ENCODE measurements at places on chromosomes 6 and 20. TPM values are rescaled to one million over a fixed set of nuclear protein-coding genes. Genes with fewer than 3 reads are reported as not detected.

Gene IGF2R
- 40.9 TPM for polyA plus RNA-seq

Gene COL9A3
- polyA plus RNA-seq, result 0.69 TPM

Gene RHAG
- polyA plus RNA-seq, result not detected

Gene HEBP2
- polyA plus RNA-seq, result 16.8 TPM

Gene FAM209B
- polyA plus RNA-seq, result not detected

Gene GPR6
- polyA plus RNA-seq, result not detected

Gene POPDC3
- polyA plus RNA-seq, result 29.1 TPM

Gene NEDD9
- 7.2 TPM for polyA plus RNA-seq

DNA sequence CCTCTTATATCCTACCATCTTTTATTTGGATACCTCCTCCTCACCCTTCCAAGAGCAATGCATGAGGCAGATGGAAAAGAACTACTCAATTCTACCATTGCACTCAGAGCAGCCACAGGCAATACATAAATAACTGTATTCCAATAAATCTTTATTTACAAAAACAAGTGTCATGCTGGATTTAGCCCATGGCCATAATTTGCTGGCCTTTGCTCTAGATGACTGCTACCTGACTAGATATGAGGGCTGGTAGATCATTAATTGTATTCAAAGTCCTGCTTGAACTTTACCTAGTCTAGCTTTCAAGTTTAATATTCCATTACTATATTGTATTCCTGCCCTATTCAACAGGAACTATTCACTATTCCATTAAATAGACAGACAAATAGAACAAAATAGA is 37.1 kb downstream of the AFG1L start:
- no peak for DNase-seq

DNA sequence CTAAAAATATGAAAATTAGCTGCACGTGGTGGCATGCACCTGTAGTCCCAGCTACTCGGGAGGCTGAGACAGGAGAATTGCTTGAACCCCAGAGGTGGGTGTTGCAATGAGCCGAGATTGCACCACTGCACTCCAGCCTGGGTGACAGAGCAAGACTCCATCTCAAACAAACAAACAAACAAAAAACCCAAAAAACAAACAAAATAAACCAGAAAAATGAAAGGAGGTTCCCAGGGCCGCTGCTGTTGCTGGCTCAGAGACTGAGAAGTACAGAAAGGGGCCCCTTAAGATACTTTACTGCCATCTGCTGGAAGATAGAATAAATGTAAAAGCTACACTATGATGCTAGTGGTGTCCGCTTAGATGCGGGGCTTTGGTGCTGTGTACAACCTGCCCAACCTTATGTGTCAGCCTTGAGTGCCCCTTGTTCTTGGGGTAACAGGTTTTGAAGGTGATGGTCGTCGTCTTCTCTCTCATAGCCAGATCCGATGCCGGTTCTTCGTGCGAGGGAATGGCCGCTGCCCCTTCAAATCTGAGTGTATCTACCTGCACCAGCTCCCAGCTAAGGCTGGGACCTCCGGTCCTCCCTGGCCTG is 2.8 kb upstream of the FANCE start:
- peak; percentile 39 for DNase-seq

GRCh38 chr6:143564484-143565017 is 53.0 kb upstream of the FUCA2 start:
- no peak for DNase-seq

GRCh38 chr20:34433391-34433790 is 70.3 kb downstream of the ITCH start:
- no peak for DNase-seq

DNA sequence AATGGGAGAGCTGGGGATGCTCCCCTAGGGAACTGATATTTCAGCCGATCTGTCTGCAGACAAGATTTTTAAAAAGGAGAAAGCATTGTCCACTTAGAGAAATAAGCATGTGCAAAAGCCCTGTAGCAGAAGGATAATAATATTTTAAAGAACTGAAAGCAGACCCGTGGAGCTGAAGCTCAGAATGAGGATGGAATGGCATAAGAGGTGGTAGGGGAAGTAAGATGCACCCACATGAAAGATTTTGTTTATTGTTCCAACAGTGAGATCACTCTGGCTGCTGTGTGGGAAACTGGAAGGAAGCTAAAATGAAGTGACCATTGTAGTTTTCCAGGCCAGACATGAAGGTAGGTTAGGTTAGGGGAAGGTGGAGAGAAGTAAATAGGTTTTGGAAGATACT is 266.4 kb upstream of the PRDM1 start:
- DNase-seq, result no peak

- no peak for DNase-seq
Measured at GRCh38 chr6:155152211-155153076, 111.4 kb upstream of the CLDN20 start.

- no peak for DNase-seq
Measured at GRCh38 chr20:54122189-54122588, 51.6 kb downstream of the CYP24A1 start.

DNA sequence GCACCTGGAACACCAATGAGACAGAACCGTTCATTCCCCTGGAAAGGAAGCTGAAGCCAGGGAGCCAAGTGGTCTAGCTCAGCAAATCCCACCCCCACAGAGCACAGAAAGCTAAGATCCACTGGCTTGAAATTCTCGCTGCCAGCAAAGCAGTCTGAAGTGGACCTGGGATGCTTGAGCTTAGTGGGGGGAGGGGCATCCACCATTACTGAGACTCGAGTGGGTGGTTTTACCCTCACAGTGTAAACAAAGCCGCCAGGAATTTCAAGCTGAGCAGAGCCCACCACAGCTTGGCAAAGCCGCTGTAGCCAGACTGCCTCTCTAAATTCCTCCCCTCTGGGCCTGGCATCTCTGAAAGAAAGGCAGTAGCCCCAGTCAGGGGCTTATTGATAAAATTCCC is 53.1 kb downstream of the KIF16B start:
- DNase-seq, result no peak

- no peak for DNase-seq
Measured at GRCh38 chr6:11432713-11433450, 104.7 kb upstream of the TMEM170B start.

DNA sequence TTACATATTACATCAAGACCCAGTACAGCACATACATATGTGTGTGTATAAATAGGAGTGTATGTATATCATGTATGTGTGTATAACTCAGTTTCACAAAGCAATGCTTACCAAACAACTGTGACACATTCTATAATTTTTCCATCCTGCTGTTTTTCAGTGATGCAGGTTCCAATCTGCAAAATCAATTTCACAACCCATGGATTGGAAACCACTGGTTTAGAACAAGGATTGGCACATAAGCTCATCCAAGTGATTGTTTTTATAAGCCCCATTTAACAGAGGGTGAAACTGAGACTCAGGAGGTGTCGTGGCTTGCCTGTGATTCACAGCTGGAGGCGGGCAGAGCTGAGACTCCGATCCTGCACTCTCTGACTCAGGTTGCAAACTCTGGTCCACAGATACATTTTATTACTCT is 158.2 kb downstream of the ZMYND8 start:
- DNase-seq, result no peak

- no peak for DNase-seq
Measured at GRCh38 chr6:118146584-118146983, 239.5 kb downstream of the SLC35F1 start.

GRCh38 chr6:1363729-1364572 is 25.4 kb upstream of the FOXF2 start:
- no peak for DNase-seq

GRCh38 chr20:23242104-23242503 is 108.5 kb upstream of the NXT1 start:
- no peak for DNase-seq

- no peak for DNase-seq
Measured at GRCh38 chr6:44251576-44252524, 4.9 kb downstream of the HSP90AB1 start.

GRCh38 chr6:115191989-115192388 is 849.2 kb upstream of the HS3ST5 start:
- DNase-seq, result no peak

GRCh38 chr6:16544006-16544405 is 217.3 kb downstream of the ATXN1 start:
- no peak for DNase-seq

DNA sequence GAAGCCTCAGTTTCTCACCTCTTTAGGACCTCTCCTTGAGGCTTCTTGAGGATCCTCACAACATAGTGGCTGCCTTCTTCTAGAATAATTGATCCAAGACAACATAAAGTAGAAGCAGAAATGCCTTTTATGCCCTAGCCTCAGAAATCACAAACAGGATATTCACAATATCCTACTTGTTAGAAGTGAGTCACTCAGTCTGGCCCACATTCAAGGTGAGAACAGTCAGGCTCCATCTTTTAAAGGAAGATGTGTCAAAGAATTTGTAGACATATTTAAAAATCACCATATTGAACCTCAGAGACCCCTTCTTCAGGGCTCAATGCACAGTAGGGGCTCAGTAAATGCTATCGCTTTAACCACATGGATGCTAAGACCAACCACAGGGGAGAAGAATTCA is 20.8 kb upstream of the FAM83D start:
- DNase-seq, result no peak

DNA sequence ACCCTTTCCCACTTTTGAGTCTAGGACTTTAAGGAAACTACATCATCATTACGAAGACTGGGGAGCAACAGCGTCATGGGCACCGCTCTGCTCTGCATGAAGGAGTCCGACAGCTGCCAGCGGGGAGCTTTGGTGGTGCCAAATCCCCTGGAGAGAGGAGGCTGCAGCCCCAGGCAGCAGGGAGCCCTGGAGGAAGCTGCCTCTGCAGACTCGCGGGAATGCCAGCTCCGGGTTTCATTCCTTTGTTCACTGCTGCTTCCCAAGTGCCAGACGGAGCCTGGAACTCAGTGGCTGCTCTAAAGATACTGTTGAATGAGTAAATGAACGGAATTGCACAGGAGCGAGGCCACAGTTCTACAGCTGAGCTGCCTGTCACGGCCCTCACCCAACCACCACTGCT is 196.5 kb upstream of the THBS2 start:
- no peak for DNase-seq

DNA sequence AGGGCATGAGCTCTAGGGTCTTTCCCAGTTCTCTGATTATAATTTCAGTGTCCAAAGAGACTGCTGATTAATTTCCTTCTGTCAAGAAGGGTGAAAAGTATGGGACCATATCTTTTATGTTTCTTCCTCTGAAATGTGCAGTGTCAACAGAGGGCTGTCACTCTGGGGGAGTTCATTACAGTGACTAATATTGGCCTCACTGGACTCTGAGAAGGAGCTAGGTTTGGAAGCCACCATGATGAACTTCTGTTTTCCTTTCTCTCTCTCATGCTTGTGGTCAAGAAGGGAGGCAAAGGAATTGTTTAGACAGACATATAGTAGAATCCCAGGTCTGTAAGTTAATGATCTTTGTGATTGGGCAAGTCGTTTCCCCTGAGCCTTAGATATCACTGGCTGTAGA is 41.8 kb upstream of the BMP6 start:
- no peak for DNase-seq

DNA sequence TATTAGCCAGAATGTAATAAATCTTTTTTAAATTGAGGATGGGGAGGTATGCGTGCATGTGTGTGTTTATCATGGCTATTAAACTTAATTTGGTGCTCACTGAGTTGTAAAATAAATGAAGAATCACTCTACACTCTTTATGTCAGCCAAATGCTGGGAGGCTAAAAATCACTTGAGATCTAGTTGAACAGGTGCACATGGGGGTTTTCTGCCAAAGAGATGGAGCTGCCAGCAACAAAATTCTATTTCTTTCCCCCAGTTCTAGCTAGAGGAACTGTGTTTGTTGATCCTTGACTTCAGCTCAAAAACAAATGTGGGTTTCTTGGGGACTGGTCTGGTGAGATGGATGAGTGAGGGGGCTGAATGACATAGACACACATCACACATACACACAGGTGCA is 183.3 kb upstream of the BTBD3 start:
- DNase-seq, result no peak

DNA sequence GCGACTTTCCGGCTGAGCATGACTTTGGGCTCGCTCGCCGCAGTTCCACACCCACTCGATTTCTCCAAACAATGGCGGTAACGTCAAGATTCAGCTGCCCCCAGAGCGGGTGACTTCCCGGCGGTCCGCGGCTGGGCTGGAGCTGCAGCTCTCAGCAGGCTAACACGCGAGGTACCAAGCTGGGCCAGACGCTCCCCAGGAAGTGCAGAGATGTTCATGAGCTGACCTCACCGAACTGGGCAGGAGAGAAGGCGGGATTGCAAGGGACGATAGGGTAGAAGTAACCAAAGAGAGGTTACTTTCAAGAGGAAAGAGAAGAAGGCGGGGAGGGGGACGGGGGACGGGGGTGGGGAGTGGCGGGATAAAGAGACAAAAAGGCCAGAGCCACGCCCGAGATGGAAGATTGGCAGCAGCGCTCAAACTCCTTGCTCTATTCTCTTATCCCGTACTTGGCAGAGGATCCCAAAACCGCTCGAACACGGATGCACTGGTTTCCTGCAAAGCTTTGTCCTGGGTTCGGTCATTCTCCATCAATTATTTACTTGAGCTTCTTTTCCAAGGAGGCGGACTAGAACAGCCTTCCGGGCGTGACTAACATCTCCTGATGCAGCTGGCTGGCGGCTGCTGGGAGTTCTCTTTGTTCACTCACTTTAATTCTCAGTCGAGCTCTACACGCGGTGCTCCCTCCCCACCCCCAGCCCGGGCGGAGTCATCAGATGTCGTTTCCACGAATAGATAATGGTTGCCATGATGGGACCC is at the start of gene MTCL3:
Gene MTCL3, minus strand, starts transcription at position 626 of the 759 bp plus-strand sequence.
- no peak for DNase-seq

GRCh38 chr6:428047-428603 is 36.6 kb downstream of the IRF4 start:
- DNase-seq, result no peak

GRCh38 chr6:16473184-16473907 is 235.0 kb downstream of the GMPR start:
- no peak for DNase-seq

DNA sequence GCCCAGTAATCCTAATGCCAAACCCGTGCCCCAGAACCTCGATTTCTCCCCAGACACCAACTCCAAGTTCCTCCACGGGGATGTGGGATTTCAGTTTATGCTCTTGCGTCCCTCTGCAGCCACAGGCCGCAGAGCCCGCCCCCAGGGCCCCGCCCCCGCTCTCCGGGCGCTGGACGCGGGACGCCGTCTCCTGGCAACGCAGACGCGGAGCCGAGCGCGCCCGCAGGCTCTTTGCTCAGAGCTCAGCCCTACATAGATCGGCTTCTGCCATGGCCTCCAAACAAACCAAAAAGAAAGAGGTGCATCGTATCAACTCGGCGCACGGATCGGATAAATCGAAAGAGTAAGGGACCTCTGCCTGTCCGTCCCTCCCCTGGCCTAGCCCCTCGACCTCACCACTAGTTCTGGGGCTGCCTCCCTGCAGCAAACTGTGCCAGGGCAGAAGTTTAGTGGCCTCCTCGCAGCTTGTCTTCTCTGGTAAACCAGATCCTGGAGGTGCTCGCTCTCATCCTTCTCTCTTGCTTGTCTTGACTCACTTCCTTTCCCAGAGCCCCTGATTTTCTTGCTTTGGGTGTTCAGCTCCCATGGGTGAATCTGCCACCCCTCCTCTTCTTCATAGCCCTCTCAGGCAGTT is at the start of gene ADGB:
Gene ADGB, plus strand, starts transcription at position 201 of the 634 bp plus-strand sequence. Its CDS starts 69 bp downstream, at position 270.
- DNase-seq, result peak; percentile 3

- DNase-seq, result no peak
Measured at GRCh38 chr6:135438907-135439535, 58.5 kb downstream of the AHI1 start.
